Gastroesophageal sphincter (tissue), 4 donors: ENCODE measurements at places on chromosomes 7 and 10.

DNA sequence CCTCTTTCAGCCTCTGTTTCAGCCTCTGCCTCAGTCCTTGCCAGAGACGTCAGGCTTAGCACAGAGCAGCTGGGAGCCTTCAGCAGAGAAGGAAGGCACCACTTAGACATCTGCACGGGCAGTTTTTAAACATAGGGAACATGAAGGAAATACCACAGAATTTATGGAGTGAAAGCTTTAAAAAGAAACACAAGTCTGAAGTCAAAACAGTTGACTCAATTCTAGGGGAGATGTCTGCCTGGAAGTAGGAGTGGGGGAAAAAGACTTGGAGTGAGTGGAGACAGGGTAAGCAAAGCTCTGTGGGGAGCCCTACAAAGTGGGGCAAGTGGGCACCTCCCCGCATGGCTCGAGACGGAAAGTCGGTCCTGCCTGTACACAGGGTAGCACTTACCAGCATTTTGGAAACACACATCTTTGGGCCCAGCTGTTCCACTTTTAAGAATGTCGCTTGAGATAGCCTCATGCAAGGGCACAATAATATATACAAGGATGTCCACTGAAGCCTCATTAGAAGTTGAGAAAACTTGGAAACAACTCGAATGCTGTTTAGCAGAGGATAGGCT is 5.0 kb upstream of the TBXAS1 start:
- peak; percentile 41 for ATAC-seq
- H3K27me3 ChIP-seq = no peaks in the 10 kb centered on the region
- no peak overlapping the region for H3K4me3 ChIP-seq
- no peaks in the 10 kb centered on the region for H3K36me3 ChIP-seq
- no peak overlapping the region for H3K27ac ChIP-seq
- no peaks in the 10 kb centered on the region for H3K4me1 ChIP-seq

DNA sequence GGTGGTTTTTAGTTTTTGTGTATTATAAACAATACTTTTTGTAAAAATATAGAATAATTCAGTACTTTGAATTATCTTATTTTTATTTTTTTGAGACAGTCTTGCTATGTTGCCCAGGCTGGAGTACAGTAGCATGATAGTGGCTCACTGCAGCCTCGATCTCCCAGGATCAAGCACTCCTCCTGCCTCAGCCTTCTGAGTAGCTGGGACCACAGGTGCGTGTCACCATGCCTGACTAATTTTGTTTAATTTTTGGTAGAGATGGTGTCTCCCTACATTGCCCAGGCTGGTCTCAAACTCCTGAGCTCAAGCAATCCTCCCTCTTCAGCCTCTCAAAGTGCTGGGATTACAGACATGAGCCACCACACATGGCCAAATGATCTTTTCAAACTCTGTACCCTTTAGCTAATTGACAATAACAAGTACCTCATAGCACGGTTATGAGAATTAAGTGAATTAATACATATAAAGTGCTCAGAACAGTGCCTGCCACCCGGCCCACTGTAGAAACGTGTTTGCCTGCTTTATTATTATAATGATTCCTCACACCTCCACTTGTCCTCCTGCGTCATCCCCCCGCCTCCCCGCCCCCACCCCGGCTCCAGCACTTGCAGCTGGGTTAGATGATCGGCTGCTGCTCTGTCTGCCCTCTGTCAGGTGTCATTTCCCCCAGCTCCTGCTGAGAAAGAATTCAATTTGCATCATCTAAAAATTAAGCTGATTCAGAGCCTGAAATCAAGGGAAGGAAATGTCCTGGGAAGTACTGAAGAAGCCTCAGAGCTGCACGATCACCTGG is 53.6 kb upstream of the NRF1 start:
- H3K4me1 ChIP-seq = no peaks in the 10 kb centered on the region
- peaks cover 36% of the 10 kb centered on the region for H3K27me3 ChIP-seq
- no peaks in the 10 kb centered on the region for H3K36me3 ChIP-seq
- no peak for ATAC-seq
- no peak overlapping the region for H3K4me3 ChIP-seq

- no peak overlapping the region for H3K4me3 ChIP-seq
- no peaks in the 10 kb centered on the region for H3K36me3 ChIP-seq
- H3K27ac ChIP-seq = no peak overlapping the region
- ATAC-seq = no peak
- H3K4me1 ChIP-seq = no peaks in the 10 kb centered on the region
- peaks cover 11% of the 10 kb centered on the region for H3K27me3 ChIP-seq
These were observed 152.3 kb upstream of the GPR26 start for GRCh38 chr10:123513870-123514269.

GRCh38 chr7:135509589-135509838 is 388 bp downstream of the CNOT4 start:
- ATAC-seq = no peak
- H3K27ac ChIP-seq = peak overlapping the region; percentile 91
- peaks cover 27% of the 10 kb centered on the region for H3K4me1 ChIP-seq
- H3K4me3 ChIP-seq = peak overlapping the region; percentile 65

DNA sequence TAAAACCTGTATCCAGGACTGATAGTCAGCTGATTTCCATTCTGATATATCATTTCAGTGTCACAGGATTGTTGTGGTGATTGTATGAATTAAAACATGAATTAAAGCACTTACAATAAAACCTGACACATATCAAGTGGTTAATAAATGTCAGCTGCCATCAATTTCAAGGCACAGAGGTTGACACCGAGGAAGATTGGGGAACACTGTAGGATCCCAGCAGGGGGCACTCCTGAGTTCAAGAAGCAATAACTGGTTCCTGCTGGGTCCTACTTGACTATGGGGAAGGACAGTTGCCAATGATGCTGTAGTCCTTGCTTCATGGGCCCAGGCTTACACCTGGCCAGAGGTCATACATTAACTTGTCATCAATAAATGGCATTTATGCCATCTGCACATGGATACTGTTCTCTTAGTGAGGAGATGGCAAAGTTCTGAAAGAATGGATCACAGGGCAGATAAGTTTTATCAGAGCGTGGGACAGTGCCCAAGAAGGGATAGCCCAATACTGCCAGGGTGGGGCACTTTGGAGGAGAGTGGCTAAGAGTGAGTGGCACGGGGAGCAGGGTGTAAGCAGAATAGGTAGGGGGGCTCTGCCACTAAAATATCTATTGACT is 24.1 kb downstream of the FZD1 start:
- no peaks in the 10 kb centered on the region for H3K36me3 ChIP-seq
- no peak for ATAC-seq
- no peaks in the 10 kb centered on the region for H3K4me1 ChIP-seq
- no peaks in the 10 kb centered on the region for H3K27me3 ChIP-seq
- H3K4me3 ChIP-seq = no peak overlapping the region
- no peak overlapping the region for H3K27ac ChIP-seq

DNA sequence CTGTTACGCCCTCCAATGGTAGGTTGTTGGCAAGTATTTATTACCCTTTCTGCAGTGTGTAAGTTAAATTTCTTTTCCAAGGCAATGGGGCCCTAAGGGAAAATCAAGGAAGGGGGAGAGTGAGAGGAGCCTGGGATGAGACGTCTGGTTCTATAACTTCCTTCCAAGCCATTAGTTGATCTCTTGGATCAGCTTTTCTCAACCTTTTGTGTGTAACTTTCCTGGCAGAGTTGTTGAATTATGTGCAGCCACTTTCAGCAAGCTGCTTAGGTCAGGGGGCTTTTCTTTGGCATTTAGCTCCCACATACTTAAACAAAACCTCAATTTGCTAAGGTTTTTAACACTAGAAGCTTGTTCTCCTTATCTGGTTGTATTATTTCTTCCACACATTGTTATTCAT is 127.1 kb downstream of the NXPH1 start:
- H3K27ac ChIP-seq = no peak overlapping the region
- H3K4me1 ChIP-seq = no peaks in the 10 kb centered on the region
- no peaks in the 10 kb centered on the region for H3K27me3 ChIP-seq
- H3K36me3 ChIP-seq = no peaks in the 10 kb centered on the region

DNA sequence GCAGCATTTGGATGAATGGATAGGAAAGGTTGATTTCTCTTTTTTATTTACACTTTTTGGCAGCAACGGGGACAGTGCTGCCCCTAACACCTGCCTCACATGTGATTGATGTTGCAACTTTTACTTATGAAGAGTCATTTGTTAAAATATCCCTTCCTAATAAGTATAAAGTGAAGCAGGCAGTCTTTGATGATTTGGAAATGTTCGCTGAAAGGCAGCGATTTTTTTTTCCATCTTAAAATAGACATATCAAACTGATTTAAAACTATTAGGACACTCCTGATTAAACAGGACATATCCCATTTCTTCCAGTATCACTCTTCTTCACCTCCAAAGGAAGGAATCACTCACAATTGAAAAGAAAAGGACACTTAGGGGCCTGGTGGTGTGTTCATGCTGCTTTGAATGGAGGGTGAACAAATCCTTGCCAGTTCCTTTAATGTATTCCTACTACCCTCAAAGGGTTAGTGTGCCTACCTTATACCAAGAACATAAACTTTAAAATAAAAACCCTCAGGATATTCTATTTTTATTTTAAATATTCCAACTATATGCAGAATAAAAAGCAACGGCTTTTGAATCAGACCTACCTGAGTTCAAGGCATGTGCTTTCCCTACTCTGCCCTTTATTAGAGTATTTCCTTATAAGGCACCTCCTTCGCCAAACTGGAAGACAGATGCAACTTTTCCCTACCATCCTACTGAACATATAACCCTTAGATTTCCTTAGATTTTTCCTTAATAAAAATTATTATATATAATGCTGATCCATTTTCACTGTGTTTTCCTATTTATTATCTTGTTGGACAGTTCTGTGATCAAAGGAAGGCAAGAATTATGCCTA is 1.1 kb downstream of the ADK start:
- peaks cover 73% of the 10 kb centered on the region for H3K4me1 ChIP-seq
- no peak for ATAC-seq
- H3K36me3 ChIP-seq = peaks cover 5% of the 10 kb centered on the region
- H3K27me3 ChIP-seq = no peaks in the 10 kb centered on the region
- H3K4me3 ChIP-seq = peak overlapping the region; percentile 92

- no peak for ATAC-seq
- H3K4me1 ChIP-seq = no peaks in the 10 kb centered on the region
- no peaks in the 10 kb centered on the region for H3K27me3 ChIP-seq
- no peak overlapping the region for H3K4me3 ChIP-seq
- no peaks in the 10 kb centered on the region for H3K36me3 ChIP-seq
These were observed 69.7 kb upstream of the ZNRF2 start for GRCh38 chr7:30214651-30215137.

- no peaks in the 10 kb centered on the region for H3K4me1 ChIP-seq
- H3K27me3 ChIP-seq = peaks cover 8% of the 10 kb centered on the region
- no peak overlapping the region for H3K4me3 ChIP-seq
- ATAC-seq = no peak
- H3K36me3 ChIP-seq = no peaks in the 10 kb centered on the region
These were observed 1087.0 kb upstream of the AUTS2 start for GRCh38 chr7:68511281-68511680.

DNA sequence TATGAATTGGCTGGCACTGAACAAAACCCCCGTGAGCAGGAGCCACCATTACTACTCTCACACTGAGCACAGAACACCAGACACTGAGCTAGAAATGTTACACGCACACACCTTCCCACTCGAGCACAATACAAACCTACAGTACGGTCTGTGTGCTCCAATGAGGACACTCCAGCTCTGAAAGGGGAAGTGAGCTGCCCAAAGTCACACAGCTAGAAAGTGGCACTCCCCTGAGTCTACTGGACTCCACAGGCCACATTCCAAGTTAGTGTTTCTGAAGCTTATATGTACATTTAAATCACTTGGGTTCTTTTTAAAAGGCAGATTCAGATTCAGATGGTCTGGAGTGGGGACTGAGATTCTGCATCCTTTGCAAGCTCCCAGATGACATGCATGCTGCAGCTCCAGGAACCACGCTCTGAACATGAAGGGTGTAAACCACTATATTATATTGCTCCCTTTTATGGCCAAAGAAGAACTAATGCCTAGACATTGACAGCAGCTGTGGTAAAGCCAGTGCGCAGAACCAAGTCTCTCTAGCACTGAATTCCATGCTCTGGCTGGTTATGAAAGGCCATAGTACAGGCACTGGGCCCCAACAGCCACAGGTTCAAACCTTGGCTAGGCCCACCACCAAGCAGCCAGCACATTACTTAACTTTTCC is 77.1 kb downstream of the FRMPD2 start:
- no peaks in the 10 kb centered on the region for H3K4me1 ChIP-seq
- no peaks in the 10 kb centered on the region for H3K36me3 ChIP-seq
- H3K4me3 ChIP-seq = no peak overlapping the region
- no peak for ATAC-seq

DNA sequence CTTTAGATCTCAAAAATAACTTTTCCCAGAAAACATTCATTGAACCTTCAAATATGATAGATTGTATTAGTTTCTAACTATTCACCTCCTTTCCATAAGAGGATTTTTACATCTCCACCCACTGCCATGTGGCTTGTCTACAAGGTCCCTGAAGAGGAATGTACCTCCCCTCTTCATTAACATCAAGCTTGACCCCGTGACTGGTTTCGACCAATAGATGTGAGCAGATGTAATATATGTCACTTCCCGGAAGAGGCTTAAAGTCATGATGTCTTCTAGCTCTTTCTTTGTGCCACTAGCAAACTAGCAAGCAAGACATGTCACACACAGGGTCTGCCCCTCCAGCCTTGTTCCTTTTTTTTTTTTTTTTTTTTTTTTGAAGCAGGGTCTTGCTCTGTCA is 6.9 kb downstream of the BAZ1B start:
- no peaks in the 10 kb centered on the region for H3K27me3 ChIP-seq
- H3K4me3 ChIP-seq = no peak overlapping the region
- no peak for ATAC-seq
- no peaks in the 10 kb centered on the region for H3K36me3 ChIP-seq
- no peak overlapping the region for H3K27ac ChIP-seq

DNA sequence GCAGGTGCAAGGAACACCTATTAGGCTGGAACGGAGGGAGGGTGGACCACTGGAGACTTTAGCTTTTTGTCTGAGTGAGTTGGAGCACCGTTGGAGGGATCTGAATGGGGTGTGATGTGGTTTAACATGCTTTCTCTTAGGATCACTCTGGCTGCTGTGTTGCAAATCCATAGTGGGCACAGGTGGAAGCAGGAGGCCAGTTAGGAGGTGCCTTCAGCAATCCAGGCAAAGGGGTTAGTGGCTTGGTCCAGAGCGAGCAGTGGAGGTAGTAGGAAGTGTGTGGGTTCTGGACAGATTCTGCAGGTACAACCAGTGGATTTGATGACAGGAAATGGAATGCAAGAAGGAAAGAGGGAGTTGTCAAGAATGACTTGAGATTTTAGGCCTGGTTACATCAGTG is 95.0 kb downstream of the MMRN2 start:
- ATAC-seq = no peak
- no peaks in the 10 kb centered on the region for H3K36me3 ChIP-seq
- H3K27me3 ChIP-seq = no peaks in the 10 kb centered on the region
- peaks cover 4% of the 10 kb centered on the region for H3K4me1 ChIP-seq
- H3K4me3 ChIP-seq = no peak overlapping the region

DNA sequence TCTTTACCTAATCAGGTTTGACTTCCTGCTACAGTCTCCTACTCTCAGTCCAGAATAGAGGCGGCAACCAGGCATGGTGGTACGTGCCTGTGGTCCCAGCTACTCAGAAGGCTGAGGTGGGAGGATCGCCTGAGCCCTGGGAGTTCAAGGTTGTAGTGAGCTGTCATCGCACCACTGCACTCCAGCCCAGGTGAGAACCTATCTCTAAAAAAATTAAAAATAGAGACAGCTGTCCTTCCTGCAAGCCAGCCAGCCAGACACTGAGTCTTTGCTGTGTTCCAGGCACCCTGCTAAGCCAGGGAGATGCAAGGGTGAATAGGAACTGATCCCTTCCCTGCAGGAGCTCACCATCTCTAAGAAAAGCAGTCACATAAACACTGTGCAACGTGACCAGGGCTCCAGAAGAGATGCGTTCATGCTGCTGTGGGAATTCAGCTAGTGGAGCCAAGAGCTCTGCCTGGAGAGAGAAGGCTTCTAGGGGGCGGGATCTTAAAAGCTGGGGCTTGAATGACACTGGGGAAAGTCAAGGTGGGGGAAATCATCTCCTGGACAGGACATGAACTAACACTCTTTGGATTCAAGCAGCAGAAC is 22.1 kb upstream of the SLIT1 start:
- H3K27ac ChIP-seq = no peak overlapping the region
- peaks cover 30% of the 10 kb centered on the region for H3K27me3 ChIP-seq
- H3K4me1 ChIP-seq = peaks cover 3% of the 10 kb centered on the region
